Mucosa of descending colon (tissue), 3 donors: ENCODE measurements at places on chromosomes 2 and 18.

GRCh38 chr2:233845301-233846060, 8.9 kb downstream of the HJURP start:
- no peak for DNase-seq

DNA sequence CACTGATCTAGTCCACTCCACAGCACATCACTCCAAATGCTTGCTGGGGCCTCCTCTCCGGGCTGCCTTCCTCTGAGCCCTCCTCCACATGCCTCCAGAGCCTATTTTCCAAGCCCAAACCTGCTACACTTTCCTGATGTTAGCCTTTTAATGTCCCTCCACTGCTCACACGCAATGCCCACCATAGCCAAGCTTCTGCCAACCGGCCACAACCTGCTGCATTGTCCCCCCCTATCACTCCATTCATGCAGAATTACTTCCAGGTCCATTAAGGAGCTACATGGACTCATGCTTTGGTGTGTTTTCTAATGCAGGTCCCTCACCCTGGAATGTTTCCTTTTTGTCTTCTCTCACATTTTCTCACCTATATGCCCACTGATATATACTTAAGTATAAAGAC, 129.3 kb downstream of the MARCHF4 start:
- no peak for DNase-seq

GRCh38 chr2:203891474-203891873, 23.9 kb downstream of the CTLA4 start:
- DNase-seq: no peak

DNA sequence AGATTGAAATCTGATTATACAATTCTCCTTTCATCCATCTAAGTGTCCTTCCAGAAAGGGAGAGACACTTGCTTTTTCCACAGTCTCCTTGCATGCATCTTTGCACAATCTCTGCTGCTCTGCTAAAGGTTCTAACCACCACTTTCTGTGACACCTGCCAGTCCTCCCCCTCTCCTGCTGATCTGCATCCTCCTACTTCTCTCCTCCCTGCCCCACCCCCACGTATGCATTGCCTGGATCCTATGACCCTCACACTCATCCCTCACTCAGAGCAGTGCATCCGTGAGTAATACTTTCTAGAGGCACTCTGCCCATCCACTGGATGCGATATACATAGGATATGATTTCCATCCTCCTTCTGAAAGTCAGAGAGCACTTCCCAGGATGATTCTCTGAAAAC, 27.7 kb upstream of the TRAPPC8 start:
- DNase-seq: no peak

GRCh38 chr2:214550786-214551185, 139.9 kb downstream of the VWC2L start:
- no peak for DNase-seq

- no peak for DNase-seq
Observed at GRCh38 chr2:50564766-50565165, 467.2 kb downstream of the NRXN1 start.

GRCh38 chr18:23276451-23276850, 141.2 kb downstream of the CABLES1 start:
- no peak for DNase-seq

DNA sequence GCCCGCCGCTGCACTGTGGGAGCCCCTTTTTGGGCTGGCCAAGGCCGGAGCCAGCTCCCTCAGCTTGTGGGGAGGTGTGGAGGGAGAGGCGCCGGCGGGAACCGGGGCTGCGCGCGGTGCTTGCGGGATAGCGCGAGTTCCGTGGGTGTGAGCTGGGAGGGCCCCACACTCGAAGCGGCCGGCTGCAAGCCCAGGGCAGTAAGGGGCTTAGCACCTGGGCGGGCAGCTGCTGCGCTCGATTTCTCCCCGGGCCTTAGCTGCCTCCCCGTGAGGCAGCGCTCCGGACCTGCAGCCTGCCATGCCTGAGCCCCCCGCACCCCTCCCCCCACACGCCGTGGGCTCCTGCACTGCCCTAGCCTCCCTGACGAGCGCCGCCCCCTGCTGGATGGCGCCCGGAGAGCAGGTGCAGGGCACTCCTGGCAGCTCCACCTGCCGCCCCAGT, 124.4 kb downstream of the CCDC178 start:
- peak; percentile 46 for DNase-seq

GRCh38 chr2:37676274-37676673, 4.8 kb upstream of the CDC42EP3 start:
- no peak for DNase-seq

DNA sequence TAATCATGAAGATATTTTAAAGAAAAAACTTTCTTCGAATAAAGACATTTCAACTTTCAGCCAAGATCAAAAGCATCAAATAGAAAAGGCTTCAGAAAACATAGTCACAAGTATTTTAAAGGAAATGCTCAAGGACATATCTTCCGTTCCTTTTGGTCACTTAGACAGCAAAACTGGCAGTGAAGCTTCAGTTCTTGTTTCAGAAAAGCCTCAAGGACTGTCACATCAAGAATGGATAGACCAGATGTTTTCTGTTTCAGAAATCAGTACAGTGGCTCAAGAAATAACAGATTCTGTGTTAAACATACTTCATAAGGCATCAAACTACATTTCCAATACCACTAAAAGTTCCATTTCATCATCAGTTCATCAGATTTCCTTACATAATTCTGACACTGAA, 51.8 kb downstream of the FSIP2 start:
- DNase-seq: no peak

DNA sequence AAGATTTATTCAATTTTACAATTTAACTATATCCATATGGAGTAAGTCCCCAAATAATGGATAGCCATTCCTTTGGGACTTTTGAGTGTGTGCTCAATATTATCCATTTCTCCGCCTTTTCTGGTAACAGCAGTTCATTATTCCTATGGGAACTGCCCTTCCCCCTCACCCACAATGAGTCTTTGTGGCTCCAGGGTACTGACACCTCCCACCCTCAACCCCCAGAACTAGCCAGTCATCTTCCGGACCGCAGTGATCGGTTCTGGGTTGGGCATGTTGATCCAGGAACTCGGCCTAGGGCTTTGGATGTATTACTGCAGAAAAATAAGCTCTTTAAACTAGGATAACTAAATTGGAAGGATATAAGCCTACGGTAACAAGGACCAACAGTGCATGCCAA, 45.4 kb upstream of the CCDC150 start:
- DNase-seq: no peak

- no peak for DNase-seq
Observed at GRCh38 chr2:62147610-62148301, 48.2 kb upstream of the B3GNT2 start.

DNA sequence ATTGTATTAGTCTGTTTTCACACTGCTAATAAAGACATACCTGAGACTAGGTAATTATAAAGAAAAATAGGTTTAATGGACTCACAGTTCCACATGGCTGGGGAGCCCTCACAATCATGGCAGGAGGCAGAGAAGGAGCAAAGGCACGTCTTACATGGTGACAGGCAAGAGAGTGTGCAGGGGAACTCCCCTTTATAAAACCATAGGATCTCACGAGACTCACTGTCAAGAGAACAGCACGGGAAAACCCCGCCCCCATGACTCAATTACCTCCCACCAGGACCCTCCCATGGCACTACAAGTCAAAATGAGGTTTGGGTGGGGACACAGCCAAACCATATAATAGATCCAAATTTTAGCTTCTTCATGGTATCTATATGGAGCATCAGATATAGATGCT, 69.6 kb upstream of the TMEM87B start:
- DNase-seq: no peak

GRCh38 chr18:58264840-58265239, 220.8 kb downstream of the NEDD4L start:
- no peak for DNase-seq

GRCh38 chr18:49656073-49656692, 94.3 kb downstream of the LIPG start:
- DNase-seq: no peak

- DNase-seq: no peak
Observed at GRCh38 chr2:110802208-110802932, 70.0 kb downstream of the ACOXL start.

GRCh38 chr2:207711750-207712530, 500 bp downstream of the CCNYL1 start:
- peak; percentile 81 for DNase-seq
